ENCODE measurements at places on chromosomes 11 and 22. TPM values are rescaled to one million over a fixed set of nuclear protein-coding genes. Genes with fewer than 3 reads are reported as not detected.

The HIRA gene
- 31.8 TPM for total RNA-seq

The SDF2L1 gene
- 87.1 TPM for total RNA-seq

The SLC25A18 gene
- 0.08 TPM for total RNA-seq

The C11orf54 gene
- total RNA-seq = 30.5 TPM

The LRRC10B gene
- not detected for total RNA-seq

The NFAM1 gene
- total RNA-seq = 0.07 TPM

The OR52E8 gene
- not detected for total RNA-seq

The GUCY1A2 gene
- total RNA-seq = 2.0 TPM

The RPL27A gene
- total RNA-seq = 1,513 TPM

Data from kidney epithelial cell (primary cell).